ENCODE measurements at places on chromosomes 13 and 19. TPM values are rescaled to one million over a fixed set of nuclear protein-coding genes. Genes with fewer than 3 reads are reported as not detected.

DNA sequence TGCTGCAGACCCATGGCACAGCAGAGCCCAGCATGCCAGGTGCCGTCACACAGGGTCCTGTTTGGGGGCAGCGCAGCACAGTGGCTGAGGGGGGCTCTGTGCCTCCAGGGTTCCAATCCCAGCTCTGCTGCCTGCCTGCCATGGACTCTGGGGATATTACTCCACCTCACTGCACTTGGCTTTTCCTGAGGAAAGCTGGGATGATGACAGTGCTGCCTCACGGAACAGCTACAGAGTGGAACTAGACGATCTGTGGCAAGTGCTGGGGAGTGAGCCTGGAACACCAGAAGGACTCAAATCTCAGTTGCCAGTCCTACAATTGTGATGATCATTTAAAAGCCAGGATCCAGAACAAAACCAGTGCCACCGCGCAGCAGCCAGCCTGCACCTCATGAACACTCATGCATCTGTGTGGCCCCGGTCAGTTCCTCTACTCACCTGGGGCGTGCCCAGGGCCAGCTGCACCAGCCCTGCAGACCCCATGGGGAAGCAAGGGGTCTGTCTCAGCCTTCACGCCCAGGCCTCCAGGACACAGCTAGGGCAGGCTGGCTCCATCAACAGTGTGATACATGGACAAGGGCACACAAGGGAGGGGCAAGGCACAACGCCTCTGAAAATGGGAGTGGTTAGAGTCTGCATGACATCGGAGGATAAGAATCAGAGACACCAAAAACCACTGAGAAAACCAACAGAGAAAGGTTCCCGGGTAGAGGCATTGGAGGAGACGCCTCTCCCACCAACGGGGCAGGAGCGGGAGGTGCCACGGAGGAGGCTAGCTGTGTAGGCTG lies 55.2 kb downstream of the ATP7B start:
- H3K27ac ChIP-seq = no peak overlapping the region
- no peaks in the 10 kb centered on the region for H3K27me3 ChIP-seq
- DNase-seq = no peak
- H3K4me1 ChIP-seq = peaks cover 27% of the 10 kb centered on the region
- no peak overlapping the region for H3K4me3 ChIP-seq

DNA sequence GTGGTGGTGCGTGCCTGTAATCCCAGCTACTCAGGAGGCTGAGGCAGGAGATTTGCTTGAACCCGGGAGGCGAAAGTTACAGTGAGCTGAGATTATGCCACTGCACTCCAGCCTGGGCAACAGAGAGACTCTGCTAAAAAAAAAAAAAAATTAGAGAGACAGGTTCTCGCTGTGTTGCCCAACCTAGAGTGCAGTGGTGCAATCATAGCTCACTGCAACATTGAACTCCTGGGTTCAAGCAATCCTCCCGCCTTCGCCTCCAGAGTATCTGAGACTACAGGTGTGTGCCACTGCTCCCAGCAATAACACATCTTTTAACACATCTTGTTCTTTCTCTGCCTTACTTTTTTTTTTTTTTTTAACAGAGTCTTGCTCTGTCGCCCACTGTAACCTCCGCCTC lies 32.7 kb downstream of the CLEC17A start:
- no peak for DNase-seq
- H3K36me3 ChIP-seq = no peaks in the 10 kb centered on the region
- H3K4me3 ChIP-seq = no peak overlapping the region
- no peak overlapping the region for H3K27ac ChIP-seq

GRCh38 chr13:81697826-81698225 lies 1356.9 kb upstream of the SPRY2 start:
- H3K36me3 ChIP-seq = no peaks in the 10 kb centered on the region
- no peak for DNase-seq
- H3K4me3 ChIP-seq = no peak overlapping the region
- H3K27me3 ChIP-seq = no peaks in the 10 kb centered on the region
- no peak overlapping the region for H3K27ac ChIP-seq
- H3K4me1 ChIP-seq = no peaks in the 10 kb centered on the region

DNA sequence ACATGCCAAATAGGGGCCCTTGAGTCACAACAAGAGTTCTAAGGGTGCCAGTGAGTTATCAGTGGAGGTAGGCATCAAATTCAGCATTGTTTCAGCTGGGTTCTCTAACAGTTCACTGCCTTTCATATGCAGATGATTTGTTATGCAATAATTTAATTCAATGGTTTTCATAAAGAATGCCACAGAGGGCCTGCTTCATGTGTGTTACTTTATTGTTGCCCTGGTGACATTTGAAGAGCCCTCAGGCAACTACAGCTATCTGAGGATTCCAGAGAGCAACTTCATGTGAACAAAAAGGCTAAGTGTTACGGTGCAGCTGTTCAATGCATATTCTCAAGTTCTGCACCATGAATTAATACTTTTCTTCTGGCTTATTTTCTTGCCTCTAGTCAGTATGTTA lies 43.1 kb upstream of the STARD13 start:
- H3K27ac ChIP-seq = no peak overlapping the region
- no peak for DNase-seq
- peaks cover 5% of the 10 kb centered on the region for H3K27me3 ChIP-seq
- no peaks in the 10 kb centered on the region for H3K4me1 ChIP-seq

Gene AMH
- 4.5 TPM for total RNA-seq

Gene TMPRSS9
- not detected for total RNA-seq
